ENCODE measurements at places on chromosomes 16 and 17. TPM values are rescaled to one million over a fixed set of nuclear protein-coding genes. Genes with fewer than 3 reads are reported as not detected.

DNA sequence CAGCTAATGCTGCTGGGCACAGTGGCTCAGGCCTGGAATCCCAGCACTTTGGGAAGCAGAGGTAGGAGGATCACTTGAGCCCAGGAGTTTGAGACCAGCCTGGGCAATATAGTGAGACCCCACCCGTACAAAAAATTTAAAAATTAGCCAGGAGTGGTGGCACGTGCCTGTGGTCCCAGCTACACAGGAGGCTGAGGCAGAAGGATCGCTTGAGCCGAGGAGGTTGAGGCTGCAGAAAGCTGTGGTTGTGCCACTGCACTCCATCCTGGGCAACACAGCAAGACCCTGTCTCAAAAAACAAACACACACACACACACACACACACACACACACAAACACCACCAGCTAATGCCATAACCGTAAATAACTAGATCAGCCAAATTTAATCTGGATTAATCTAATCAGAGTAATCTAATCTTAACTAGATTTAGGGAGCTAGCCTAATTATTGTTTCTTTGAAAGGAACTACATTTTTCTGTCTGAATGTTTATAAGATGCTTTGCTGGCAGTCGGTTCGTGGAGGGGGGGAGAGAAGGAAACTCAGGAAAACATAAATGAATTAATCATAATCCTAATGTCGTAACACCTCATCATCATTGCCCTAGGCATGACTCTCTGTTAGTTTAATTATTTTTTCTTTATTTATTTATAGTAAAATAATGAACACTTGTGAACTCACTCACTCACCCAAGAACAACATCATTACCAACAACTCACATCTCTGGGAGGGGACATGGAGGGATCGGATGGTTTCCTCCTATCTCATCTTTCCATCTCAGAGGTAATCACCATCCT is 12.5 kb upstream of the RBBP6 start:
- no peak for DNase-seq

NTN3 gene
- total RNA-seq, result 5.2 TPM

HAP1 gene
- total RNA-seq, result not detected

- no peak for DNase-seq
These were observed 5.0 kb downstream of the GLP2R start for GRCh38 chr17:9830711-9831110.

GRCh38 chr16:57102888-57103851 is 10.8 kb downstream of the CPNE2 start:
- DNase-seq, result no peak

CEP112 gene
- 36.6 TPM for total RNA-seq

GRCh38 chr16:7644811-7645210 is 312.2 kb downstream of the RBFOX1 start:
- no peak for DNase-seq

DNA sequence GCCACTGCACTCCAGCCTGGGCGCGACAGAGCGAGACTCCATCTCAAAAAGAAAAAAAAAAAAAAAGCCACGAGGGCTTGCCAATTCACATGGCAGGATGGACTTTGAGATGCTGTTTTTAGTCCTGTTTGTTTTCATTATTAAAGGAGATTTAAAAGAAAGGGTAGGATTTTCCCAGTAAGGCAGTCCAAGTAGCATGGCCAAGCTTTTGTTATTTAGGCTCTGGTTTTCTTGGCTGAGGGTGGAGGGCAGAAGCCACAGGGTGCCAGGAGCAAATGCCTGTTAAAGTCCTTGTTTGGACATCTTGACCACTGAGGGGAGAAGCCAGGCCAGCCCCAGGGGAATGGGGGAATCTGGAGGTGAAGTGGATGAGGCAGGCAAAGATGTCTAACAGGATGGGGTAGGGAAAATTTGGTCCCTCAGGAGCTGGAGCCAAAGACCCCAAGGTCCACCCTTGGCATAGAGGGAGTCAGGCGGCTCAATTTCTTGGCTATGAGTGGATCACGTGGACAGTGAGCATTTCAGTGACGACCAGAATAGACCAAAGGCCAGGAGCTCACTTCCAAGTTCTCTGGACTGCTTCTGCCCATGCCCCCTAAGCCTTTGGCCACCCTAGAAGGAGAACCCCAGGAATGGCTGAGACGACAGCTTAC is 20.8 kb upstream of the PLLP start:
- DNase-seq, result no peak

GRCh38 chr17:9199571-9200551 is 178.6 kb downstream of the NTN1 start:
- DNase-seq, result no peak

- no peak for DNase-seq
These were observed 951 bp downstream of the GPS1 start for GRCh38 chr17:82052638-82053059.

DNA sequence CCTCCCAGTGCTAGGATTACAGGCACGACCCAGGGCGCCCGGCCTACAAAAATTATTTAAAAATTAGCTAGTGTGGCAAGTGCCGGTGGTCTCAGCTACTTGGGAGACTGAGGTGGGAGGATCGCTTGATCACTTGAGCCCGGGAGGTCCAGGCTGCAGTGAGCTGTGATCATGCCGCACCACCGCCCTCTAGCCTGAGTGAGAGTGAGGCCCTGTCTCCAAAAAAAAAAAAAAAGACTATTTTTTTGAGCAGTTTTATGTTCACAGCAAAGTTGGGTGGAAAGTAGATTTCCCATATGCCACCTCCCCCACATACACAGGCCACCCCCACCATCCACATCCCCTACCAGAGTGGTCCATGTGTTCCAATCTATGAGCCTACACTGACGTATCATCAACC is 84.9 kb downstream of the MGAT5B start:
- no peak for DNase-seq

GRCh38 chr16:23694644-23695373 is 16.1 kb downstream of the PLK1 start:
- no peak for DNase-seq

DNA sequence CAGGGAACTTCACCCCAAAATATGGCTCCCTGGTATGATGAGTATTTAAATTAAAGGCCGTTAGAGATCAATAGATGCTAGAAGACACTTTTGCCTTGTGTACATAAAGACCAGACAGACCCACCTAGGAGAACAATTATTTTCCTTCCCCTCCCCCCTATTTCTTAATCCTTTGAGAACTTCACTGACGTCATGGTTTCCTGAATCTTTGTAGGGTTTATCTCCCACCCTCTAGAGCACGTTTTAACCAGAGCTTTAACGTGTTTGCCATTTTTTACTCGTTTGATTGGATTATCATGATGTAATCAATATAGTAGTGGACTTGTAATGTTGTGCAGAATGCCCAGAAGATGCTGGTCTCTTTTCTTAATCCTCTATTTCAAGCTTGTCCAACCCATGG is 22.9 kb upstream of the XYLT2 start:
- no peak for DNase-seq

DNA sequence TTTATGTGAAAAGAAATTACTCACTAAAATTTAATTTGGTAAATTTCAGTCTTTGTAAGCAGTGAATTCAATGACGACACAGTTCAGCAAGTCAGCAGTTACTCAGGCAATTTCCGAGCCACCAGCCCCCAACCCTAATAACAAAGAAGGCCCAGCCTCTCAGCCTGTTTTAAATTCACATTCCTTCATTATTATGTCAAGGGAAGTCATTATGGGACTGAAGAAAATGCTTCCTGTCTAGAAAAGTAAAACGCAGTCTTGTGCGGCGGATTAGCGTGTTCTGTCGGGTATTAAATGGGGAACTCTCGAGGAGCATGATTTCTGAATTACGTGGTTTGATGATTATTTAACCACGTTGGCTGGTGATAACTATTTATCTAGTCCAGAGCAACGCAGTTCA is 177.6 kb downstream of the AIPL1 start:
- DNase-seq, result no peak

GRCh38 chr16:66388350-66389139 is 22.1 kb downstream of the CDH5 start:
- DNase-seq, result no peak

- no peak for DNase-seq
These were observed 7.6 kb downstream of the PITPNA start for GRCh38 chr17:1554751-1555540.

DNA sequence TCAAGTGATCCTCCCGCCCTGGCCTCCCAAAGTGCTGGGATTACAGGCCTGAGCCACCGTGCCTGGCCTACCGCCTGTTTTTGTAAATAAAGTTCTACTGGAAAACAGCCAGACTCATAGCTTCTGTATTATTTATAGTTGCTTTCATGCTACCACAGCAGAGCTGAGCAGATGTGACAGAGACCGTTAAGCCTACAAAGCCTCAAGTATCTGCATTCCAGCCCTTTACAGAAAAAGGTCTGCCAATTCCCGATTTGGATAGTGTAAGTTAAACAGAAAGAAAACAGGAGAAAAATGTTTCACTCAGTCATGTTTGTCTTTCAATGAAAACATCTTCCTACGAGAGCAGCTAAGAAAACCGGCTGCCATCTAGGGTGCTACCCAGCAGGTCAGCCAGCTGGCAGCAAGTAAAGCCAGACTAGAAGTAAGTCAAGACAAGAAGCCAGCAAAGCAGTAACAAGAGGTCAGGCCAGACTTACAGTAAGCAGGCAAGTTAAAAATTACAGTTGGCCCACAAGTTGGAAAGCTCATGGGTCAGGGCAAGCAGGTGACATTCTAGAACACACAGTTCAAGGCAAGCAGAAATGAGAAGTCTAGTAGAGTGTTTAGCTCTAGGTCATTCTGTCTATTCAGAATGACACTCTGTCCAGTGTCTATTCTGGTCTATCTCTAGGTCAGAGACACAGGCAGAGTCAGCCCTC is 17.7 kb downstream of the NCBP3 start:
- no peak for DNase-seq

DNA sequence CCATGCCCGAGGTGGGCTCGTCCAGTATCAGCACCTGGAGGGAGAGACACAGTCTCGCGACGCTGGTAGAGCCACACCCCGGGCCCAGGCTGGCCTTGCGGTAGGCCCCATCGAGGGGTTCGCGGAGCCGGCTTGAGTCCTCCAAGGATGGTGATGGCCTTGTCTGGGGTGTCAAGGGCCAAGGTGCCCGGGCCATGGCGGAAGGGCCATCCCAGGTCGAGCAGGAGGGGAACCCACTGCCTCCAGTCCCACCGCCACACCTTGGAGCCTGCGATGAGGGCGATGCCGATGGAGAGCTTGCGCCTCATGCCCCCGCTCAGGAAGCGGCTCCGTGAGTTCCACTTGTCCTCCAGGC is 29.6 kb upstream of the RNPS1 start:
- DNase-seq, result no peak

DNA sequence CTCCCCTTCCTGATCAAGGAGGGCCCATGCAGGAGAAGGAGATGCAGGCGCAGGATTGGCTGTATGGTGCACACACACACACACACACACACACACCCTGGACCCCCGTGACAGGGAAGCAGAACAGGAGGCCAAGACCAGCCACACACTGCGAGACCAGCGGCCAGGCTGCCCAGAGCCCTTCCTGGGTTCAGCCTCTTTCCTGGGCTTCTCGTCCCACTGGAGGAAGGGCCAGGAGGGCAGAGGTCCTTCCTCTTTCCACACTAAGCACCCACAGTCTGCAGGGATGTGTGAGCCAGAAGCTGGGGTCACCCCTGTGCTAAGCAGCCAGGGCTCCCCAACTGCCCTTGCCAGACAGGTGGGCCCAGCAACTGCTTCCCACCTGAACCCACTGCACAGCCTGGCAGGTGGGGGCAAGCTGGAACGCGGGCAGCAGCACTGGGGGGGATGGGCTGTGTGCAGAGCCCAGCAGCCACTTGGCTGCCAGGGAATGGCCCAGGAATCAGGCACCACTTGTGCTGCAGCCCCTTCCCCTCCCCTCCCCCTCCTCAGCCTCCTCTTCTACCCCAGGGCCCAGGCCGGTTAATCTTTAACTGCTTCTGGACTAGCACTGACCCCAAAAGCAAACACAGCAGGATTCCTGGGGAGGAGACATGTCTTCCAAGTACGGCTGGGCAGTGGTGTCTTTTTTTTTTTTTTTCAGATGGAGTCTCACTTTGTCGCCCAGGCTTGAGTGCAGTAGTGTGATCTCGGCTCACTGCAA is 44.6 kb upstream of the SLC38A10 start:
- no peak for DNase-seq

DNA sequence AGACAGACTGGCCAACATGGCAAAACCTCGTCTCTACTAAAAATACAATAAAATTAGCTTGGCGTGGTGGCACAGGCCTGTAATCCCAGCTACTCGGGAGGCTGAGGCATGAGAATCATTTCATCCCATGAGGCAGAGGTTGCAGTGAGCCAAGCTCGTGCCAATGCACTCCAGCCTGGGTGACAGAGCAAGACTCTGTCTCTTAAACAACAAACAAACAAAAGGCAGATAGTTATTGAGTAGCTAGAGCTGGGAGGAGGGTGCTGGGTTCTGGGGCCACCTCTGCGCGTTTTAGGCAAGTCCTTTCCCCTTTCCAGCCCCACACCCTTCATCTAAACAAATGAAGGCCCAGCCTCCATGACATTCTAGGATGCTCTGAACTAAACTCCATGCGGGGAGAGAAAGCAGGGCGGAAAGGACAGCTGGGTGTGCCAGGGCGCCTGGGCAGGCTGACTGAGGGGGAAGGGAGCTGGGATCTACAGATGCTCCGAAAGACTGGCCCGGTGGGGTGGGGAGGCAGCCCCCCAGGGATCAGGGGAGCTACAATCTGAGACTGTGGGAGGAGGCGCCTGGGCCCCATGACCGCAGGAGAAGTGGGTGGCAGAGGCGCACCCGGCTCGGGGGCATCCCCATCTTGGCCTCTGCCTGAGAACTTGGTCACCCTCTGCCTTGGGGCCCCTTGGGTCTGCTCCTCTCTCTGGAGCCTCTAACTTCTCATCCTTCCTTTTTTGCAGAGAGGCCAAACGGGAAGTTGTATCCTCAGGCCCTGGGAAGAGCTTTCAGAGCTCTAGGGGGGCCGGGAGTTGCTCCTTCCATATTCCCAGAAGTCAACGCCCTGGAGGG is 910 bp downstream of the ITGAL start:
- no peak for DNase-seq

DNA sequence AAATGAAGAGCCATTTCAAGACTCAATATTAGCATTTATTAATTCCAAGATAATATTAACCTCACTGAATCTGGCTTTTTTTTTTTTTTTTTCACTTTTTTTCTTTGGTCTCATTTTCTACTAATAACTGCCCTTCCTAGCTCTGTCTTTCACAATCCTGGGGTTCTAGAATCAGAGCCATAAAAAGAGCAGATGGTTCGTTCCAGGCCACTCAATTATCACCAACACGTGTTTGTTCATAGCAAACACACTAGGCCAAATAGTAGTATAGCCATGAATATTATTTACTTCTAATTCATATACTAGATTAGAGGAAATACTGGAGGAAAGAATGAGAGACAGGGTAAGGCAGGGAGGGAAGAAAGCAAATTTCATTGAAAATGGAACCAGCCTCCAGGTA is 39.8 kb downstream of the TEX2 start:
- no peak for DNase-seq

Data from urinary bladder (tissue), 4 donors.